Bone marrow (tissue), 2 donors: ENCODE measurements at places on chromosomes 1 and 21.

GRCh38 chr1:32754317-32755097, 51.9 kb upstream of the SYNC start:
- no peak for DNase-seq

GRCh38 chr1:114508386-114508898, 2.6 kb downstream of the TRIM33 start:
- no peak for DNase-seq

- no peak for DNase-seq
Observed at GRCh38 chr21:28867401-28867800, 125.3 kb downstream of the LTN1 start.

- DNase-seq = no peak
Observed at GRCh38 chr1:182255494-182255893, 136.1 kb downstream of the GLUL start.

- peak; percentile 14 for DNase-seq
Observed at GRCh38 chr21:29148530-29148929, 18.1 kb downstream of the MAP3K7CL start.

- DNase-seq = no peak
Observed at GRCh38 chr1:55311979-55312378, 96.8 kb upstream of the USP24 start.

DNA sequence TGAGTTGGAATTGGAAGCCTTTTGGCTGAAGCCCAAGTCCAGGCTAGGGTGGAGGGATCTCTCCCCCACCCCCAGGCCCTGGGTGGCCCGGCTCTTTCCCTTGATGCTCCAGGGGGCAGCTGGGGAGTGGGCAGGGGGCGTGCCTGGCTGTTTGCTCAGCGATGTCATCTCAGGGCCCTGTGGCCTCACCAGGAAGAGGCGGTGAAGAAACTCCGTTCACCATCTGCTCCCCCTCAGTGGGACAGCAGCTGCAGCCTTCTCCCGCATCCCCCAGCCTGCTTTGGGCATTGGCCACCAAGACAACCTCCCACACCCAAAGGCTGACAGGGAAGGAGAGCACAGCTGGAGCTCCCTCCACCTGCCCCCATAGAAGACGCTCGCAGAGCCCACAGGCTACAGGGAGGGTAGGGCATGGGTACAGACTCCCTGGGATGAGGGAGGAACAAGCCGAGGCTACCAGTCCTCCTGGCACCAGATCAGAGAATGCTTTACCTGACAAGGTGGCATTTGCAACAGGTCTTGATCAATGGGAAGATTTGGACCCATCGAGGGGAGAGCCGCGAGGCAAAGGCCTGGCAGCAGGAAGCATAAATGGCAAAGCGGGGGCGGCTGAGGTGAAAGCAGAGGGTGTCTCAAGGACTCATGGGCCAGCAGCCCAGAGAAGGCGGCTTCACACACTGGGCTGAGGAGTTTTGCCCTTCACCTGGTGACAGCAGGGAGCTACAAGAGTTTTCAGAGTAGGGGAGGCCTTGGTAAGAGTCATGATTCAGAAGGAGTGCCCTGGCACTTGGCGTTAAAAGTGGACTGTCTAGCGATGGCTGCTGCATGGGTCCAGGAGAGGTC, 6.5 kb upstream of the GUCA2A start:
- DNase-seq = no peak

DNA sequence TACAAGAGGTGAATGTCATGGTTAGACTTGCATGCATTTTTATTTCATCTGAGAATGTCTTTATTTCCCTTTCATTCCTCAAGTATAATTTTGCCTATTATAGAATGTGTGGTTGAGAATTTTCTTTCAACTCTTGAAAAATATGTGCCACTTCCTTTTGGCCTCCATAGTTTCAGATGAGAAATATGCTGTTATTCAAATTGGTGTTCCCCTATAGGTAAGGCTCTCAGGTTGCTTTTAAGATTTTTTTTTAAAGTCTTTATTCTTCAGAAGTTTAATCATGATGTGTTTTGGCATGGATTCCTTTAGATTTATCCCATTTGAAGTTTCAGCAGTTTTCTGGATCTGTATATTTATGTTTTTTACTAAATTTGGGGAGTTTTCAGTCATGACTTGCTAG, 2.1 kb downstream of the MROH7 start:
- DNase-seq = no peak

GRCh38 chr1:10870493-10871096, 74.1 kb upstream of the CASZ1 start:
- DNase-seq = no peak

- DNase-seq = no peak
Observed at GRCh38 chr1:46755121-46755520, 36.2 kb upstream of the EFCAB14 start.

DNA sequence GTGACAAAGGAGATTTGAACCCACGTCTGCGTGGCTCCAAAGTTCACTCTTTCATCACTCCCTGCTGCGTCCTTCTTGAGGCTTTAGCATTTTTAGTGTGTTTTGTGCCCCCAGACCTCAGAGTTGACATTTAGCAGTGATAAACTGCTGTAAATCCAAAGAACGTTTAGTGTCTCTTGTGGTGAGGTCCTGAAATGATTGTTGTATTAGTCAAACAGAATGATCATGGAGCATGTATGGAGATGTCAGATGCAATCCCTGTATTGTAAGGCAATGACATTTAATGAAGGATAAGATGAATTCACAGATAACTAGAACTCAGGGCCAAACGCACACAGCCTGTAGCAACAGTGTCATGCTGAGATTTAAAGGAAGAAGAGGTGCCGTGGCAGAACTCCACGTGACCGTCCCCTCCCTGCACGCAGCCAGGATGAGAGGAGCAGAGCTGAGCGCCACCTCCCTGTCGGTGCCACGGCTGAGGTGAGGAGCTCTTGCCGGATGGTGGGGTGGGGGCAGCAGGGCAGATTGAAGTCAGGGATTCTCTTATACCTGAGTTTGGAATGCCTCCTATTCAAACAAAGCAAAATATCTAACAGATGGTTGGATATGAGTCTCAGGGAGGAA, 30.1 kb downstream of the NTPCR start:
- DNase-seq = no peak

GRCh38 chr21:34113842-34114241, 40.5 kb downstream of the MRPS6 start:
- no peak for DNase-seq
